SJSA1 (cell line): ENCODE measurements at places on chromosomes 3 and 15. TPM values are rescaled to one million over a fixed set of nuclear protein-coding genes. Genes with fewer than 3 reads are reported as not detected.

LRTM1 gene
- not detected in 2 replicates for total RNA-seq

C3orf20 gene
- total RNA-seq, result not detected in 2 replicates

ZNF502 gene
- total RNA-seq, result 0.79 TPM in 1 of 2 replicates, not detected in the other

GNB4 gene
- 105 and 113 TPM in 2 replicates for total RNA-seq

ZNF860 gene
- total RNA-seq, result 0.53 TPM in 1 of 2 replicates, not detected in the other

SYNM gene
- 71.3 TPM in 2 replicates for total RNA-seq

DNA sequence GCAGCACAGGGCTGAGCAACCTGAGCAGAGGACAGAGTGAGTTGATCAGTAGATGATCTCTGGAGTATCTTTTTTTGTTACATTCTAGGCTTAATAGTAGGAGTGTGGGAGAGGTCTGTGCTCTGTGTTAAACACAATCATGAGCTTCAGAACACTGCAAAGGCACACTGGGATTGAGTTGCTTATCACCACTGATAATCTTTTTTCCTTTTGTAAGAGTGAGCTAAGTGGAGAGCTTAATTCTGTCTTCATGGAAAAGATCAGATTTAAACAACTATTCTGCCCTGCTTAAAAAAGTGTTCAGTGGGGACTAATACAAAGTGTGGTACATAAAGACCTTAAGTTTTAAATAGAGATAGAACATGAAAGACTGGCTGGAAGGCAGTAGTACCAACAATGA is 1.1 kb downstream of the OR4F6 start:
- DNase-seq, result no peak

- DNase-seq, result no peak
Measured at GRCh38 chr15:62799037-62799436, 243.5 kb upstream of the TPM1 start.

DNA sequence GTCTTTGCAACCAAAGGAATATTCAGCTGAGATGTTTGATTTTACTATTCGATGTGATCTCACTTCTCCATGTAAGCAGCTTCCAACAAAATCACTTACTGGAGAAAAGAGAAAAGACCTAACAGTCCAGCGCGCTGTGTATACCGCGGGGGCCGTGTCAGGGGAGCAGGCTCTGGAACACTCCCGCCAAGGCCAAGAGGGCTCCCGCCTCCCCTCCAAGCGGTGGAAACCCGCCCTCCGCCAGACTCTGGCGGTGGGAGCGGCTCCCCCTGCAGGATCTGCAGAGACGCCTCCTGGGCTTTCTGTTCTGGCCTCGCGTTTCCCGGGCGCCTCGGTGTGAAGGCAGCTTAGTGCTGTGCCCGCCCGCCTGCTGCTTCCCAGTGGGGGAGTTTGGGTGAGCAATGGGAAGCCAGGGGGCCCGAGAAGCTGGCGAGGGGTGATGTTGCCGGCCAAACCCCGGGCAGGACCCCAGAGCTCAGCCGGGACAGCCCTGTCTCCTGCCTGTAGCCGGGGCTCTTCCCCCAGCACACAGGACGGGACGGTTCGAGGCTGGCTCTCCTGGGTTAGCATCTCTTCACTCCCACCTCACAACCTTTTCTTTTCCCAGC is 36.3 kb downstream of the CHST14 start:
- peak; percentile 74 for DNase-seq

DNA sequence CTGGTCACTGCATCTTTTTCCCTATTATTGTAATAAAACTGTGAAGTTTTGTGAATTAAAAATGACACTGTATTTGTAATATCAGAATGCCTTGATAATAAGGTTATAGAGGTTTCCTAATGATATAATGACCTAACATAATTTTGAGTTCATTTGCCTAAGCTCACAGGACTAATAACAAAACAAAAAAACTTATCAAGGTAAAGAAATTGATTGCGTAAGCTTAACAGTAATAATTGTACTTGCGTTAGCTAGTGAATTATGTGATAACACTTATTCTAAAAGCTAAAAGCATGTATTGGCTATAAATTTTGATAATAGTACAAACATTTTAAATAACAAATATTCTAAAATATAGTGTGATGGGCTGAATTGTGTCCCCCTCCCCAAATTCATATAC is 112.6 kb downstream of the LEKR1 start:
- DNase-seq, result no peak

- DNase-seq, result no peak
Measured at GRCh38 chr3:194095464-194095863, 40.5 kb upstream of the HES1 start.

- DNase-seq, result no peak
Measured at GRCh38 chr3:139265131-139266016, 78.4 kb upstream of the MRPS22 start.

- DNase-seq, result no peak
Measured at GRCh38 chr3:171620825-171621434, 160.7 kb upstream of the TNIK start.

DNA sequence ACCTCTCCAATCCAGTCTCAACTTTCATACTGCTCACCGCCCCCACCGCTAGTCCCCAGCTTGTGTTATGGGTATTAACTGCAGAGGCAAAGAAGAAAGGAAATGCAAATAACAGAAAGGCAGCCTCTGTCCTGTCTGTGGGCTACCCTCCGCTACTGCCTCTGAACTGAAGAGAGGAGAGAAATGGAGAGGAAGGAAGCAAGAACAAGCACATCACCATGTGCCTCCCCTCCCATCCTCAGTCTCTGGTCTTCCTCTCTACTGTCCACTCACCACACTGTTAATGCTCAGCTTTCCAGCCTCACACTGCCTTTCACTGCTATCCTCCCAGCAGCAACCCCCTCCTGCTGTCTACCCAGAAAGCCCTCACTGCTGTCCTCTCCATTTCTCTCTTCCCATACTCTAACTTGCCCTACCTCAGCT is 139.0 kb upstream of the SLC2A2 start:
- DNase-seq, result no peak

- no peak for DNase-seq
Measured at GRCh38 chr3:68631850-68632545, 300.3 kb downstream of the TAFA4 start.

GRCh38 chr3:157188391-157188790 is 28.4 kb upstream of the CCNL1 start:
- no peak for DNase-seq

DNA sequence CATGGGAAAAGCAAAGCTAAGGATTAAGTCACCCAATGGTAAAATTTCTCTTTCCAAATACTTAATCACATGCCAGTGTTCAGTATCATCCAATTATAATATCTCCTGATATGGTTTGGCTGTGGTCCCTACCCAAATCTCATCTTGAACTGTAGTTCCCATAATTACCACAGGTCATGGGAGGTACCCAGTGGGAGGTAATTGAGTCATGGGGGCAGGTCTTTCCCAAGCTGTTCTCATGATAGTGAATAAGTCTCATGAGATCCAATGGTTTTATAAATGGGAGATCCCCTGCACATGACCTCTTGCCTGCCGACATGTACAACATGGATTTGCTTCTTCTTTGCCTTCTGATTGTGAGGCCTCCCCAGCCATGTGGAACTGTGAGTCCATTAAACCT is 26.1 kb upstream of the NMB start:
- DNase-seq, result no peak

DNA sequence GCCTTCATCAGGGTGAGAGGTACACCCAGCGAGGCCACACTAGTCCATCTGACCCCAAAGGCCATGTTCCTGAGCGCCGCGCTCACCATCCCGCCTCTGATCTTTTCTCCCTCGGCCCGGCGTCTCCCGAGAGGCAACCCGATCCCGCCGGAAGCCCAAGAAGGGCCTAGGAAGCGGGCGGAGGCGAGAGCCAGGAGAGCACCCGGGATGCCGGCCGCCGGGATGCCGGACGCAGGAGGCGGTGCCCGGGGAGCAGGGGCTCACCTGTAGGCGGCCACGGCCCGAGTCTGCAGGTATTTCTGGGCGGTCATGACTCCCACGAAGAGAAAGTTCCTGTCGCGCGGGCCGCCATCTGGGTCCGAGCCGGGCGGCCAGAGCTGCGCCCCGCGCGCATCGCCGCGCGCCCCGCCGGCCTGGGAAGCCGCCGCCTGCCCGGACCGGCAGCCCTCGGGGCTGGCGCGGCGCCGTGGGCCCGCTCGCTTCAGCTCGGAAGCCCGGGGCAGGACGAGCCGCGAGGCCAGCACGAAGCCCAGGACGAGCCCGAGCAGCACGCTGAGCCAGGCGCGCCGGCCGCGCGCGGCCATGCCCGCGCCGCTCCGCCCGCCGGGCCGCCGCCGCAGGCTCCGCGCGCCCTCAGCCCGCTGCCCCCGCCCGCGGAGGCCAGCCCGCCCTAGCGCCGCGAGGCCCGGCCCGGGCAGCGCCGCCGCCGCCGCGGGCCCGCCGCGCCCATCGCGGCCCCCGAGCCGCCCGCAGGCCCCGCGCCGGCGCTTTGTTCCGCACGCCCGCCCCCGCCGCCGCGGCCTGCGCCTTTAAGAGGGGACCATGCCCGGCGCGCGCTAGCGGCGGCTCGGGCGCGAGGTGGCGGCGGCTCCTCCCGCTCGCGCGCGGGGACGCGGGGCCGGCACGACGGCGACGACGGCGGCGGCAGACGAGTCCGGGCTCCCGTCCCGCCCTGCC is 697 bp downstream of the CHSY1 start:
- no peak for DNase-seq

DNA sequence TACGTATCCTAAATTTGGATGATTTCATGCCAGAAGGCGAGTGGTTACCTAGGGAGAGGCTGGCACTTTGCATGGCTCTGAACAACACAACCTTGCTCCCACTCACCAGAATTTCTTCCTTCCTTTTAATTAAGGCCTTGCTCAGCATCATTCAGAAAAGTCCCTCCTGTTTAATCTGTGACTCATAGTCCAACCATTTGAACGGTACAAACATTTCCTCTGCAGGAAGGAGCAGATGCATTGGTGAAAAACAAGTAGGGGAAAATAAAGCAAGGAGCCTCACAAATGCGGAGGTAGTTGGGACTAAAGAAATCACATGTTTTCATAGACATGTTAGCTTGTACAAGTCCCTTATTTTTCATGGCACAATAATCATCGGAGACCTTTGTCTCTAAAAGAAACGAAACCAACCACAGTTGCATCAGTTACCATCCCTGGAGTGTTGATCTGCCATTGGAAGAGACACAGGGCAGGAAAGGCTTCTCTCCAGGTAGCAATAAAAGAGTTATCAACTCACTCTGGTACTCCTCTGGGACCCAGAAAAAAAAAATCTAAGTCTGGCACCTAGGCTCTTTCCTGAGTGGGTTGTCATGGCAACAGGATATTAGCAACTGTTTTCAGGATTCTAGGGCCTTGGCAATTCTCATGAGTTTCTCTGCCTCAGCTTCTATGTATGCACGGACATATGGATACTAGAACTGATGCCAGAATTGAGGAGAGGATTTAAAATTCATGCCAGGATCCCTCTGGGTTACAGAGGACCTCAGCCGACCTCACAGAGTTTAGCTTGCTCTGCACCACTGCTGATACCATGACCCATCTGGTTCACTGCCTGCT is 255.4 kb upstream of the ARPP21 start:
- DNase-seq, result no peak

DNA sequence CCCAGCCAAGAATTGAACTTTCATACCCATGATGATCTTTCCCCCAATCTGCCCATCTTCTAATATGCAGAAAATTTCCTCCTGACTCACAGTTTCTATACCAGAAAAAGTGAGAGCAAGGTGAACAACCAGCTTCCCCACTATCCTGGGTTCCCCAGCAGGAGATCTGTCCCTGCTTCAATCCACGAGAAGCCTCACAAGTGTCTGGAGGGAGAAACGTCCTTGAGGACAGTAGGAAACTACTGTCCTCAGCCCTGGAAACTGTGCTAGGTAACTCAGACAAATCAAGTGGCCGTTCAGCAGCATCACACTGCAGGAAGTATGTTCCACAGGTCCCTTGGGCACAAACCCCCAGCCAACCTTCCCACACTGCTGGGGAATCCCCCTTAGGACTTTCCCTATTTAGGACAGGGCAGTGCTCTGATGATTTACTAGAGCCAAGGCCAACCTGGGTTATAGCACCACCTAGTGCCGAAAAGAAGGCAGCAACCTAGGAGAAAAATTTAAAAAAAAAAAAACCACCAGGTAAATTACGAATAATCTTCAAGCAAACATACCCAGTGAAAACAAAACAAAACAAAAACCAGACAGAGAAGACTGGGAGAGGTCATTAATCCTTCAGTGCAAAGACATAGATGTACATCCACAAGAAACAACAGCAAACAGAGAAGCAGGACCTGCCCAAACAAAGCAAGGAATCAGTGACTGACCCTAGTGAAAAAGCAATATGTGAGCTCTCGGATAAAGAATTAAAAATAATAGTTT is 36.0 kb downstream of the MORC1 start:
- peak; percentile 10 for DNase-seq

DNA sequence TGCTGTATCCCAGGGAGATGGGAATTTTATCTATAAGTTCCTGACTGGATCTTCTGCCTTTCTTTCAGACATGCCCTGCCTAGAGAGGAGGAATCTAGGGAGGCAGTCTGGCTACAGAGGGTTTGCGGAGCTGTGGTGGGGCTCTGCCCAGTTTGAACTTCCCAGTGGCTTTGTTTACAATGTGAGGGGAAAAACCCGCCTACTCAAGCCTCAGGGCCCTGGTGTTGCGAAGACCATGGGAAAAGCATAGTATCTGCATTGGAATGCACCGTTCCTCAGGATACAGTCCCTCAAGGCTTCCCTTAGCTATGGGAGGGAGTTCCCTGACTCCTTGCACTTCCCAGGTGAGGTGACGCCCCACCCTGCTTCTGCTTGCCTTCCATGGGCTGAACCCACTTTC is 168.7 kb downstream of the TMEM108 start:
- no peak for DNase-seq

DNA sequence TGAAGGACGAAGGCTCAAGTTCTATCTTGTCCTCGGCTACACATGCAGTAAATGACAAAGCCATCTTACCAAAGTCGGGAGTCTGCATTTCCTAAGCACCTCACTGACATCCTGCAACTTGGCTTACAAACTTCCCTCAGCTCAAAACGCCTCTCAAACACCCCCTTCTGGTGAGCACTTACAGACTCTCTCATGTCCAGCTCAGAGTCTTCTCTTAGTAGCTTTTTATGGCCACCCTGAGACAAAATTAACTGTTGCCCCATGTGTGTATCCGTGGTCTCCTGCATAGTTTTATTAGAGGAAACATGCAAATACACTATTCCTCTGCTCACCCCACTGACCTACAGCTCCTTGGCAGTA is 819.7 kb downstream of the FHIT start:
- no peak for DNase-seq

GRCh38 chr3:197082871-197083270 is 53.3 kb upstream of the MELTF start:
- DNase-seq, result no peak

- DNase-seq, result no peak
Measured at GRCh38 chr3:120332646-120333045, 16.5 kb downstream of the LRRC58 start.

DNA sequence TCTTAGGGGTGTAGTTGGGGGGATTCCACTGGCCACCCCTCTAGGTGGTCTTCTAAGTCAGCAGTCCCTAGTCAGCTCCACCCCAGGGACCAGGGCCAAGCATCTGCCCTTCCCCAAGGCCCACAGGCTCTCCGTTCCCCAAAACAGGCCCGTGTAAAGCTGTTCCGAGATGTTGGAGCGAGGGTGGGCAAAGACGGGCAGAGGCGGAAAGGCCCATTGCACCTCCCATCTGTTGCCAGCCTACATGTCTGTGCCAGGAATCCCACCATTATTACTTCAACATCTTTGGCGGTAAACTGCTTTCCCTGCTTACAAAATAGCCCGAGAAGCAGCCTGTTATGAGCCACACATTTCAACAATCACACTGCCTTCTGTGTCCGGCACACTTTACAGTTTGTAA is 1.9 kb upstream of the ATP2B2 start:
- DNase-seq, result no peak
